Keratinocyte (primary cell): ENCODE measurements at places on chromosomes 3 and 15. TPM values are rescaled to one million over a fixed set of nuclear protein-coding genes. Genes with fewer than 3 reads are reported as not detected.

GCSAM gene
- polyA plus RNA-seq, result 1.7 to 2.9 TPM (median 2.5 TPM) in 3 replicates

RPP25 gene
- polyA plus RNA-seq, result 0.60 to 1.0 TPM (median 0.62 TPM) in 3 replicates

CLDN1 gene
- polyA plus RNA-seq, result 126 to 406 TPM (median 218 TPM) in 3 replicates

FSD2 gene
- not detected in 3 replicates for polyA plus RNA-seq

MRAS gene
- polyA plus RNA-seq, result 7.7 to 15.6 TPM (median 9.8 TPM) in 3 replicates

KIF9 gene
- polyA plus RNA-seq, result 6.2 to 9.2 TPM (median 7.2 TPM) in 3 replicates

SAMMSON gene
- not detected in 3 replicates for polyA plus RNA-seq

GPR62 gene
- polyA plus RNA-seq, result not detected in 3 replicates

AGTR1 gene
- not detected in 3 replicates for polyA plus RNA-seq

CCR4 gene
- 0.01 TPM in 1 of 3 replicates, not detected in the others for polyA plus RNA-seq

AADACL2 gene
- 0.30 to 0.38 TPM in 2 of 3 replicates, not detected in the other for polyA plus RNA-seq

INSYN1 gene
- polyA plus RNA-seq, result 0.26 to 1.5 TPM (median 0.47 TPM) in 3 replicates

IL20RB gene
- polyA plus RNA-seq, result 192 to 319 TPM (median 239 TPM) in 3 replicates

SAMD7 gene
- polyA plus RNA-seq, result not detected in 3 replicates

CPNE9 gene
- not detected in 3 replicates for polyA plus RNA-seq

GOLGA6D gene
- polyA plus RNA-seq, result 0.03 TPM in 1 of 3 replicates, not detected in the others

ARHGAP31 gene
- 3.0 to 4.8 TPM (median 3.5 TPM) in 3 replicates for polyA plus RNA-seq

GOLGA6L7 gene
- not detected in 3 replicates for polyA plus RNA-seq

CNTN4 gene
- 0.03 TPM in 1 of 3 replicates, not detected in the others for polyA plus RNA-seq

DOCK3 gene
- 0.10 to 0.28 TPM (median 0.11 TPM) in 3 replicates for polyA plus RNA-seq

MORC1 gene
- not detected in 3 replicates for polyA plus RNA-seq

EIF1B gene
- polyA plus RNA-seq, result 9.9 to 23.5 TPM (median 20.9 TPM) in 3 replicates

ERICH6 gene
- polyA plus RNA-seq, result 0.03 TPM in 2 of 3 replicates, not detected in the other

EFCAB12 gene
- polyA plus RNA-seq, result 0.17 to 0.42 TPM (median 0.34 TPM) in 3 replicates

NPAP1 gene
- not detected in 3 replicates for polyA plus RNA-seq

FAM3D gene
- not detected in 3 replicates for polyA plus RNA-seq

SKOR1 gene
- 0.03 TPM in 2 of 3 replicates, not detected in the other for polyA plus RNA-seq

HRH1 gene
- polyA plus RNA-seq, result 10.0 to 15.1 TPM (median 13.9 TPM) in 3 replicates

IMPG2 gene
- 0.07 to 0.17 TPM (median 0.16 TPM) in 3 replicates for polyA plus RNA-seq

MFN1 gene
- 26.5 to 50.2 TPM (median 36.8 TPM) in 3 replicates for polyA plus RNA-seq

GP5 gene
- polyA plus RNA-seq, result 0.02 to 0.05 TPM (median 0.04 TPM) in 3 replicates

FOXL2 gene
- 0.25 to 0.57 TPM (median 0.26 TPM) in 3 replicates for polyA plus RNA-seq

GPR15 gene
- 0.05 TPM in 1 of 3 replicates, not detected in the others for polyA plus RNA-seq
